ENCODE measurements at places on chromosomes 6 and 20.

DNA sequence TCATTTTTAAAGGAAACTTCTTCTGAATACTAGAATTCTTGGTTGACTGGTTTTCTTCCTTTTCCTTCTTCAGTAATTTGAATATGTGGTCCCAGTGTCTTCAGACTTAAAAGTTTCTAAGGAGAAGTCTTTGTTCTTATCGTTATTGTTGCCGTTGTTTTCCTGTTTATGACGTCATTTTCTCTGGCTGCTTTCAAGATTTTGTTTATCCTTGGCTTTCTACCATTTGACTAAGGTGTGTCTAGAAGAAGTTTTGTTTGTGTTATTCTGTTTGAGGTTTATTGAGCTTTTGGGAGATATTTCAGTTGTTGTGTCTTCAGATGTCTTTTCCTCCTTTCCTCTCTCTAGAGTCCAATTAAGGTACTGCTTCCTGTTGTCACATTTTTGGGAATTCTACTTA lies 24.5 kb downstream of the CDYL start:
- DNase-seq: no peak

DNA sequence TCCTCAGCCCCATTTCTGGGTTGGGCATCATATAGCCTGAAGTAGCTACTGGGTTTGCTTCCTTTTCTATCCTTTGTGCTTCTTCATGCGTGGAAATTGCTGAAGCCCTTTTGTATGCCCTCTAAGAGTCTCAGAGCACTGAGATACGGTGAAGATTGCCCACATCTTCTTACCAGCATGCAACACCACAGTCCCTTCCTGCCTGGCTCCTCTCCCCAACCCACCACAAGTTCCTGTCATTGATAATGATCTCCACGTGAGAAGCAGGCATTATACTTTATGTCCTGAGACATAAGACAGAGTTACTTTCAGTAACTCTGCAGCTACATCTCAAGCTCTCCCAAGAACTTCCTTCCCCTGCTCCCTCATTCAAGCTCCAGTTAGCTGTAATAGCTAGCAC lies 15.8 kb upstream of the PLCB4 start:
- DNase-seq: no peak

- DNase-seq: no peak
Measured at GRCh38 chr6:100392423-100392822, 72.3 kb downstream of the SIM1 start.

GRCh38 chr20:22559711-22560318 lies 24.6 kb downstream of the FOXA2 start:
- DNase-seq: no peak

DNA sequence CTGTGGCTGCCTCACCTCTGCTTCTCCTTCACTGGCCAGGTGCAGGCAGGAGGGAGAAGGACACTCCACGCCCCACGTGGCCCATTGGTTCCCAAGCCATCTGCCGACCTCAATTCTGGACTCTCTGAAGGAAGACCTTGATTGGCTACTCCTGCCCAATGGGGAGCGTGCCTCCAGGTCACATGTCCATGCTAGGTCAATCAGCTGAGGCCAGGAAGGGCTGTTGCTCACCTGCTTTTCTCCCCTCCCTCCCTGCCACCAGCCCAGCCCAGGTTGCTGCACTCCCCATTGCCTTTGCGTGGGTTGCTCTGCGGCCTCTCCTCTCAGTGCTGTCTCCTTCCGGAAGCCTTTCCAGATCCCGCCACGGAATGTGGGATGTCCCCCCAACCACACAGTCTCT lies 21.9 kb upstream of the CDH4 start:
- DNase-seq: no peak

DNA sequence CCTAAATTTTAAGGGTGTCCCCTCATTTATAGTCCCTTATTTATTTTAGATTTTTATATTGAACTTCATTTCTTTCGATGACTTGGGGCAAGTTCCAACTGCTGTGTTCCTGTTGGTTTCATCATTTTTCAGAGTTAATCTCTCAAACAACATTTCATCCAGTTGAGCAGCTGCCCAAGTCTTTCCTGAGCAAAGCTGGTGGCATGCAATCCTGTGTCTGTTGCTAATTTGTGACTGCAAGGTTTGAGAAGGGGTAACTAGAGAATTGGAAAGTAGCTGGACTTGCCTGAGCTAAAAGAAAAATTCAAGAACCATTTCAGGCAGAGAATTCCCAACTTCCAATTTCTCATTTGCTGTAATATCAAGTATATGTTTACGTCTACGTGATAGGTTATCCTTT lies 881.5 kb upstream of the SLC35B3 start:
- no peak for DNase-seq

GRCh38 chr6:39367700-39368099 lies 45.2 kb upstream of the KCNK16 start:
- DNase-seq: no peak

GRCh38 chr20:63208346-63208909 lies 7.5 kb downstream of the YTHDF1 start:
- no peak for DNase-seq

DNA sequence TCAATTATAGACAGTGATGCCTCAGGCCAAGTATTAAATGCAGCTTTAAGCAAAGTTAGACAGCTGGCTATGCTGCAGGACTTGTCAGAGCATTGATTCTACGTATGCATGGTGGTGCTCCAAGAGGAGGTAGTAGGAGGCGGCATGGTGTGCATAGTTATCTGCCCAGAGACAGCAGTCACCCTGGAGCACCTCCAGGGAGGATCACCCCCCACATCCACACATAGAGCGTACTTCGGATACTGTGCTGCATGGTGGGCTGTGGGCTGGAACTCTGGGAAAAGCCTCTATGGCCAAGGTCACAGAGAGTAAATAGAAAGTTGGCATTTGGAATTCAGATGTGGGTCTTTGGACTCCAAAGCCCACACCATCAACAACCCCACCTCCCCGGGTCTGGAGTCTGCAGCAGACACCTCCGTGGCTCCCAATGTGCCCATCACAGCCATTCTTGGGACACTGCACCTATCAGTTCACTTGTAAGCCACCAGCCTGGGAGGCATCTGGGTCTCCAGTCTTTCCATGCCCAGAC lies 64.5 kb upstream of the STX16 start:
- no peak for DNase-seq

DNA sequence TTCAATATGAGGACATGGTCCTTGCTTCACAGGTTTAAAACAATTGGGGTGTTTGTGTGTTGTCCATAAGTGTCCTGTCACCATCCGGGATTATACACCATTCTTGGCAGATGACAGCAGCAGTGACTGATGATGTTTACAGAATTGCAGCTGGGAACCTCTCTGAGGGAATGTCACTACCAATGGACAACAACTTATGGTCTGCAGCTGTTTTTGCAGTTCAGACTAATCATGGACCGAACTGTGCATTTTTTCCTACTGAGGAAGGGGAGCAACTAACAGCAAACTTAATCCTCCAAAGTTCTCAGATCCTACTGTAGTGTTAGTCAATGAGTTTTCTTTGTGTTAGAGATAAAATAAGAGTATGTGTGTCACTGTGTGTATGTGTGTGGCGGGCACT lies 26.0 kb downstream of the FAM229B start:
- no peak for DNase-seq

DNA sequence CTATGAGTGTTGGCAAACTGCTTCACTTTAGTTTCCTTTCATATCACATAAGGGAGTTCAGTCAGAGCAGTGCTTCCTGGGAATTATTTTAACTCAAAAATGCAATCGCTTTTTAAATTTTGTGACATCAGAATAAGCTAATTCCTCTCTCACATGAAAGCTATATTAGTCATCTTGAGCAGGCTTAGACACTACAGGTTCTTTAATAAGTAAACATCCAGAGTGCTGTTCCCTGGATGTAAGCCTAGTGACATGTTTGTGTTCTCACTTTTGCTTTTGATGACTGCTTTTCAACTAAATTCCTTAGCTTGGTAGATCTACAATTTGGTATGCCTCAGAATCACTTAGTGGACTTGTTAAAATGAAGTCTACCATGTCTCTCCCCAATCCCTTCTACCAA lies 252.7 kb upstream of the POU3F2 start:
- no peak for DNase-seq

- DNase-seq: no peak
Measured at GRCh38 chr20:8656335-8656734, 412.6 kb upstream of the PLCB4 start.

GRCh38 chr6:166581091-166581511 lies 5.4 kb downstream of the RAMACL start:
- no peak for DNase-seq

DNA sequence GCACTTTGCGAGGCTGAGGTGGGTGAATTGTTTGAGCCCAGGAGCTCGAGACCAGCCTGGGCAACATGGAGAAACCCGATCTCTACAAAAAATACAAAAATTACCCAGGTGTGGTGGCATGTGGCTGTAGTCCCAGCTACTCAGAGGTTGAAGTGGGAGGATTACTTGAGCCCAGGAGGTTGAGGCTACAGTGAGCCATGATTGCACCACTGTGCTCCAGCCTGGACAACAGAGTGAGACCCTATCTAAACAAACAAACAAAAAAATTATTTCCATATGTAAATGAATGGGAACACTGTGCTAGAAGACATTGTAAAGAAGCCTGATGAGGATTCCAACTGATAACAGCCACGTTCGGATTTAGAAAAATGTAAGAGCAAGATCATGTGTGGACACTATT lies 154.2 kb downstream of the ZFP64 start:
- DNase-seq: no peak

DNA sequence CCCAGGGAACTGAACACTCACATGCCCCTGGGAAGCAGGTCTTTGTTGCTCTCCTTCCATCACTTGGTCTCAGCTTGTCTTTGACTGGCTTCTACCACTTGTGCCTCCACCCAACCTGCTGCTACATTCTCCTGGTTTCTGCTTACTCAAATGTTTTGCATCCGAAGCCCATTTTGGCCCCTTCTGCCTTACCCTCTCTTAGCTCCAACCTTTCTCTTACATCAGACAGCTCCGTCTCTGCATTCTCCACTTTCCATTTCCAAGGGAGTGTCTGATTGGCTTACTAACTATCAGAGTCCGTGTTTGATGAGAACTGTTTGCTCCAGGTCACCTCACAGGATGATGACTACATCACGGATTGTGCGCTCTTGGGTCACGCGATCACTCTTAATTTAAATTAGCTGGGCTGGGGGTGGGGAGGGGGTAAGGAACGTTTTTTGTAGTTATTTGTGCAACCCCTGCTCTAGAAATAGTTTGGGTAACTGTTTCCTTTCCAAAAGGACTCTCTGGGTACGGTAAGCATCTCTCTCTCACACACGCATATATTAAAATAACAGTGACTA lies 844 bp upstream of the ABRACL start:
- DNase-seq: no peak

DNA sequence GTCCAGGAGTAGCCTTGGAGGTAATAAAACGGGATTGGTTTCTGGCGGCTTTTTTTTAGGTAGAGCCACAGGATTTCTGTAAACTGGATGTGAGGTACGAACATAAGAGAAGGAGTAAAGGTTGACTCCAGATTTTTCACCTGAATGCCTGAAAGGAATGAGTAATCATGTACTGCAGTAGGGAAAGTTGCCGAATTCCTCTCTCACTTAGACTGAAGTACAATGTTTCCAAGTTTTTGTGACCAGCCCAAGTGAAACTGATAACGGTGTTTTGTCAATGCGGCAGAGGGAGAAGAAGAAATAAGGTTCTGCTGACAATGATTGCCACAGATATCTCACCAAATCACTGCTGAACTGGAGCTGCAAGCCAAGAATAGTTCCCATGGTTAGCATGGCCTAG lies 75.0 kb downstream of the VTA1 start:
- DNase-seq: no peak

- no peak for DNase-seq
Measured at GRCh38 chr6:10613077-10613476, 81.3 kb downstream of the C6orf52 start.

DNA sequence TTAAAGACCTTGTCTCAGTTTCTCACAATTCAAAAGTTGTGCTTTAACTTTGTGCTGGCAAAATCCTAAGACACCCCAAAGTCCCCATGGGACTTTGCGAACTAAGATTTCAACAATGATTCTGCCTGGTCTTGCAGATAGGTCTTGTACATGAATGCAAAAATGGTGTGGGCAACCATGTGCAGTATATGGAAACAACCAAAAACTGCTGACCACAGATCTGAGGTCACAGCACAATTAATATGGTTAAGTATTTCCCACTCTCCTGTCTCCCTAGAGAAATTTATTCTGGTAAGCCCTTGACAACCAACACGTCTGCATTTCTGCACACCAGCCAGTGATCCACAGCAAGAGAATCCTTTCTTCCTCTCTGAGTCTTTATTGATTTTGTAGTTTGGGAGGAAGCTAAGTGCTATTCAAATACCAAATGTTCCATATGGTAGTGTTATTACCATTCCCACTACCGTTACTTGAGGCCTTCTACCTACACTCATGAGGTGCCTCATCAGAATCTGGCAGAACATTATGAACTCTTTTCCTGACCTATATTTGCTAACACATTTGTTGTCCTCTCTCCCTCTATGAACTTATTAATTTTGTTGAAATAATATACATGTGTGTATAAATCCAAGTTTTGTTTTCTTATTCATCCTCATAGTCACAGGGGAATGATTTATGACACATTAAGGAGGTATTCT lies 178.7 kb downstream of the ATXN1 start:
- no peak for DNase-seq

- DNase-seq: no peak
Measured at GRCh38 chr20:22429175-22430153, 154.9 kb downstream of the FOXA2 start.

- no peak for DNase-seq
Measured at GRCh38 chr6:100617633-100618350, 153.1 kb upstream of the SIM1 start.

GRCh38 chr6:16239798-16240123 lies 1.4 kb downstream of the GMPR start:
- DNase-seq: no peak

DNA sequence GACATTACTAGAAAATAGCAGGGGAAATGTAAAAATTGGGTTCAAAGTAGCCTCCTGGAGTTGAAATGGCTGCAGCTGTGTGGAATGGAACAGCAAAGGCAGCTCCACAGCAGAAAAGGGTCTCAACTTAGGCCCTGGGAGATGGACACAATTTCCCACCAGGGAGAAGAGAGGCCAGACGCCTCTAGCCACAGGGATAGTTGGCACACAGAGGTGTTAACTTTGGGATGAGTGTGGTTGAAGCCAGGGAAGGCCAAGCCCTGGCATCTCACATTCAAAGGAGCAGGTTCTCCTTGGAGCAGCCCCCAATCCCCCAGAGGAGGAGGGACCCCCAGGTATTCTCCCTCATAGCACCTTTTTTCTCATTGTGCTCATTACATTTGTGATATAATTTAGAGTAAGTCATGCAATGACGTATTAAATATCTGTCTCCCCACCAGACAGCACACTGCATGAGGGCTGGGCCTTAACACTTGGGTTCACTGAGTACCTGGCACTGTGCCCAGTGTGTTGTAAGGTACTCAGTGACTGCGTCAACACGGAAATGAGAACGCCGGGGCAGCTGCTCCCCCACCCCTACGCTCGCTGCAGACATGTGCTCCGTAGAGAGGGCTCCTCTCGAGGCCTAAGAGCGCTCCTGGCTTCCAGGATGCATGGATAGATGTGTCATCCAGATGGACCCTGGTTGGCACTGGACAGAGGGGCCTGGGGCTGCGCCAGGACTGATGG lies 76.0 kb upstream of the CD93 start:
- DNase-seq: no peak

GRCh38 chr6:48280035-48280620 lies 169.1 kb upstream of the PTCHD4 start:
- DNase-seq: no peak
